ENCODE measurements at places on chromosomes 6 and 20.
A peak's percentile ranks its signal among the peaks of the same experiment; 100 is the strongest.

DNA sequence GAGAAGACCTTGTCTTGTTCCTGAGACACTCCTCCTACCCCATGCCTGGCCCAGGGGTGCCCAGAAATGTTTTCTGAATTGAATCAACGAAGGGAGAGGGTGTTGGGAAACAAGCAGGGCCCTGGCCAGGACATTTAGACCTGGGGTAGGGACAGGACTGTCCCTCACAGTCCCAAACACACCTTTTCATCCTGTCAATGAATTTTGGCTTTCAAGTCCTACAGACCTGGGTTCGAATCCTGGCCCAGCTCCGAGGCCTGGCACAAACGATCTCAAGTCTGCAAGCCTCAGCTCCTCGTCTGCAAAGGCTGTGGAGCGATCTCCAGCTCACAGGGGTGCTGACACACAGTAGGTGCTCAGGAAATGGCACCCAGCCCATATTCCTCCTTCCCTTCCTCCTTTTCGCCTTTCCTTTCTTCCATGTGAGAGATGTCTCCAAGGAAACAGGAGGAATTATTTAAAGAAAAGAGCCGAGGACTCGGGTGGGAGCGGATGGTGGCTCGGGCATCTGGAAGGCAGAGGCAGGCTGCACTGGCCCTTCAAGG is 7.3 kb upstream of the DLGAP4 start:
- DNase-seq, result no peak

GRCh38 chr6:132820629-132821381 is 6.4 kb downstream of the RPS12 start:
- no peak for DNase-seq

DNA sequence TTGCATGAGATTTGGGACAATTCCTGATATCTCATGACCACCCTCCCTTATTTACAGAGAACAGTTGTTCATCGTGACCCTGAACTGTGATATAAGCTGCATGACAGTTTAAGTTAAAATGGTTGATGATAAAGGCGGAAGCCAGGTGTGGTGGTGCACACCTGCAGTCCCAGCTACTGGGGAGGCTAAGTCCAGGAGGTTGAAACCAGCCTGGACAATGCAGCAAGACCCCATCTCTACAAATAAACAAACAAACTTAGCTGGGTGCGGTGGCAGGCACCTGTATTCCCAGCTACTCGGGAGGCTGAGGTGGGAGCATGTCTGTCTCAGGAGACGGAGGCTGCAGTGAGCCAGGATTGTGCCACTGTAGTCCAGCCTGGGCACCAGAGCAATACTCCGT is 24.1 kb downstream of the COL20A1 start:
- no peak for DNase-seq

DNA sequence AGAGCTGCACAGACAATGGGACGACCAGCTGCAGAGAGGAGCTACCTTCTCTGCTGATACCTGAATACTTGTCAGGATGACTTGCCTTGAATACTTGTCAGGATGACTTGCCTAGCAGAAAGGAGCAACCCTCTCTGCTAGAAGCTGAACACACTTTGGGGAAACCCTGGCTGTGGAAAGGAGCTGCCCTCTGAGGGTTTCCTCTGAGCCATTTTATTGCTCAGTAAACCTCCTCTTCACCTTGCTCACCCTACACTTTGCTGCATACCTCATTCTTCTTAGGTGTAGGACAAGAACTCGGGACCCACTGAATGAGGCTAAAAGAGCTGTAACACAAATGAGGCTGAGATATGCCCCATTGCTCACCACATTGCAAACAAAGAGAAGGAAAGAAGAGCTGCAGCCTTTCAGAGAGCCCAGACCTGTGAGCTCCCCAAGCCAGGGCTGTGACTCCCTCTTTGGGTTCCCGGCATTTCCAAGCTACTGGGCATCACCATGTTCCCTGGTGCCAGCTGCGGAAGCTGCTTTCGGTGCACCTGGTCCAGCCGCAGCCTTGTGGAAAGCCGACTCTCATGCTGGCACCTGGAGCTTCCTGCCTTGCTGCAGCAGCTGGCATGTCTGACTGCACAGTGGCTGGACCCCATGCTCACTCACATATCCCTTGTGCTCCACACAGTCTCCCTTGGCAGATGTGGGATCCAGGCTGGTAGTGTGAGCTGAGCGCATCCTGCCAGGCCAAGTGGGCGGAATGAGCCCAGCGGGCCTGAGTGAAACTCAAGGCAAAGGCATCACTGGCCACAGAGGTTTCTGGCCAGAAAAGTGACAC is 106.7 kb upstream of the AHI1 start:
- no peak for DNase-seq

- no peak for DNase-seq
Observed at GRCh38 chr6:144653885-144654505, 368.9 kb downstream of the UTRN start.

DNA sequence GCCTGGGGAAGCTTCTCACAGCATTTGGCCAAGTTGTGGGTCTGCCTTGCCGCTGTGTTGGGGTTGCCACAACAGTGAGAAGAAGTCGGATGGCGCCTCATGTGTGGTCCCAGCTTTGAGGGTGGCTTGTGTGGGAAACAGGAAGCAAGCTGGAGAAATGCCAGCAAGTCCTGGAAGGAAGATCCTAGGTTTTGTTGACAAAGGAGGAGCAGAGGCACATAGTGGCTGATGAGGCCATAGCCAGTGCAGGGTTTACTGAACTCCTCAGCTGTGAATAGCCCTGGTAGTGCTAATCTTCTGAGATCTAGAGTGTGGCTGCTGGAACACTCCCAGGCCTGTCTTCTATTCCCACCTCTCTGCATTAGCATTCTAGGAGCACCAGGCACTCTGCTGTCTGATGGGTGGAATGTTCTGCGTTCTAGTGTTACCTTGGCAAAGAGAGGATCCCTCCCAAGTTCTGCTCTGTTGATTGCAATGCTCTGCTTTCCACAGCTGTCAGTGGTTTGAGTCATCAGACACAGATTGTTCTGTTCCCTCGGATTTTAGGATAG is 25.2 kb downstream of the SNPH start:
- no peak for DNase-seq

DNA sequence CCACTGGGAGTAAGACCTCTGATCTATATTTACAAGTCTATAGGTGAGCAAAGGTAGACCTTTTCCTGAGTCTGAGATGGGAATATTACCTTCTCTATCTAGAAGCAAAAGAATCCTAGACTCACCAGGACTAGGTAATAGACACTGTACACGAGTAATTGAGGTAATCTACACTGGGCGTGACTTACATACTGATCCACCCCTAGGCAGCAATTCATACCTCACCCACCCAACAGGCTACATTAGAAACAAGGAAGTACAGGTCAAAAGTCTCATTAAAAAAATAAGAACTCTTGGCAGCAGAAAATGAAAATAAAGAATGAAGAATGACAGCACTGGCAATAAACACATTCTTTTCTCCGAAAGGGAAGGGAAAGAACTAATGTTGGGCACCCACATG is 7.6 kb downstream of the CSNK2A1 start:
- no peak for DNase-seq

DNA sequence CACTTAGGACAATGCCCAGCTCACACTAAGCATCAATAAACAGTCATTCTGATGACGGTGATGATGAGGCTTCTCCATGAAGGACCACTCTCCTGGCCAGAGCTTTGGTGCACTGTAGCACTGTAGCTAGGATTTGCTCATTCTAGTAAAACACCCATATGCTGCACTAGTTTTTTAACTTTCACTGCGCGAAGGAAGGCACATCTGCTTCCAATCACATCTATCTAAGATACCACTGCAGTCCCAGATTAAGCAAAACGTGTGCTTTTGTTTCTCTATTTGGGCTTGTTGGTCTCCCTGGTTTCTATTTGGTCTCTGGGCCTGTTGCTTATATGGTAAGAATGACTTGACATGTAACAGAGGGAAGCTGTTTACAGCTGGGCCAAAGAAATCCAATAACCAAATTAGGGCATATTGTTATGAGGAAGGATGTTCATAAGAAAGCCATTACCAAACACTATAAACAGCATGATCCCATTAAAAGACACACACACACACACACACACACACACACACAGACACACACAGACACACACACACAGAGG is 62.4 kb downstream of the FAM229B start:
- no peak for DNase-seq

- no peak for DNase-seq
Observed at GRCh38 chr6:44531442-44532015, 144.0 kb downstream of the CDC5L start.

DNA sequence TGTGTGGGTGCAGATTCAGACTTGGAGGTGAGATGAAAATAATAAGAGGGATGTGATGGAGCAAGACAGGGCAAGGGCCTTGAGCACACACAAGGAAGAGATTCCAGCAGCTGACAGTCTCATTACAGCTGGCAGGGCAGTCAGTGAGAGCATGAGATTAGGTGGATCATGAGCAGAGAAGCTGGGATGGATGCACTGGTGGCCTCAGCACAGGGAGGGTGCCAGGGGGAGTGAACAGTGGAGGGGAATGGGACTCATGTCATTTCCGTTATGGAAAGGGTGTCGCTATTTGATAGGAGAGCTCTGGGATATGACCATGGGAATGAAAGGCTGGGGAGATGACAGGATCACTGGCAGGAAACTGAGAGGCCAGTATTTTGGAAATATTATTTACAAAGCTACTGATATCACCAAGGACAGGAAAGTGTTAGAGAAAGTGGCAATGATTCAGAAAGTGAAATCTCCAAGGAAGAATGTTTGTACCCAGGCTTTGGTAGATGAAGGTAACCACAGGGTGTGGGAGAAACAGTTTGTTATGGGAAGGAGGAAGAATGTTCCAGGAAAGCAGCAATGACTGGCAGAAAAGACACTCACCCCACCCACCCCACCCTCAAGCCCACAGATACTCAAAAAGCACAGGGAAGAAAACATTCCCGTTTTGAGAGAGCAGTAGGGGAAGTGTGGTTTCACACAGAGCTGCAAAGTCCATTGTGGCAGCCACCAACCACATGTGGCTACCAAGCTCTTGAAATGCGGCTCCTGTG is 214.7 kb upstream of the PROKR2 start:
- no peak for DNase-seq

- DNase-seq, result no peak
Observed at GRCh38 chr6:4224067-4224978, 88.9 kb upstream of the ECI2 start.

- peak; percentile 76 for DNase-seq
Observed at GRCh38 chr6:33694401-33694931, 17.0 kb downstream of the UQCC2 start.

GRCh38 chr6:101117393-101118135 is 236.4 kb upstream of the ASCC3 start:
- DNase-seq, result no peak

DNA sequence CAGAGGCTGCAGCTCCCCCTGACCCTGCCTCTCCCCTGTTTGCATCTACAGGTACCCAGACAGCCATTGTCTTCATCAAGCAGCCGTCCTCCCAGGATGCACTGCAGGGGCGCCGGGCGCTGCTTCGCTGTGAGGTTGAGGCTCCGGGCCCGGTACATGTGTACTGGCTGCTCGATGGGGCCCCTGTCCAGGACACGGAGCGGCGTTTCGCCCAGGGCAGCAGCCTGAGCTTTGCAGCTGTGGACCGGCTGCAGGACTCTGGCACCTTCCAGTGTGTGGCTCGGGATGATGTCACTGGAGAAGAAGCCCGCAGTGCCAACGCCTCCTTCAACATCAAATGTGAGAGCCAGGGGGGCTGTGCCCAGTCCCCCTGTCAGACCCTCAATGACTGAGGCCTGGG is 42.1 kb upstream of the SRF start:
- DNase-seq, result no peak

- no peak for DNase-seq
Observed at GRCh38 chr6:118467181-118467580, 80.9 kb upstream of the PLN start.

- no peak for DNase-seq
Observed at GRCh38 chr6:133757335-133757734, 131.6 kb upstream of the TCF21 start.

DNA sequence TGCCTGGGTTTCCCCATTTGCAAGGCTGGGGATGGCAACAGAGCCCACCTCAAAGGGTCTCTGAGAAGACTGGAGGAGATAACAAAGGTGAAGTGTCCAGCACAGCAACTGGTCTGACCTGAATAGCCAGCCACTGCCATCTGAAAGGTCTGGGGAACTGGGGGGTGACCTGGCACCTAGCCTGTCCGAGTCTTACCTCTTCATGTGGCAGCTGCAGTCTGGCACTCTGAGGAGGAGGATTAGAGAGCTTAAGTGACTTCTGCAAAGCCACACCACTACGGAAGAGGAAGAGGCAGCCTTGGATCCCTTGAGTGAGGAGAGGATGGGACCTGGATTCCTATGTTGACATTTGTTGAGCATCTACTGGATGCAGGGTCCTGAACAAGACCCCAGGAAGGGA is 22.2 kb downstream of the C20orf203 start:
- DNase-seq, result no peak

GRCh38 chr20:57152557-57152956 is 113.9 kb downstream of the BMP7 start:
- DNase-seq, result no peak

- DNase-seq, result no peak
Observed at GRCh38 chr6:133551436-133551835, 310.3 kb downstream of the EYA4 start.

- DNase-seq, result no peak
Observed at GRCh38 chr20:13322198-13322597, 101.1 kb downstream of the ISM1 start.

- no peak for DNase-seq
Observed at GRCh38 chr20:12098421-12098820, 180.7 kb downstream of the BTBD3 start.

GRCh38 chr20:48332555-48332954 is 495.2 kb downstream of the PREX1 start:
- no peak for DNase-seq

DNA sequence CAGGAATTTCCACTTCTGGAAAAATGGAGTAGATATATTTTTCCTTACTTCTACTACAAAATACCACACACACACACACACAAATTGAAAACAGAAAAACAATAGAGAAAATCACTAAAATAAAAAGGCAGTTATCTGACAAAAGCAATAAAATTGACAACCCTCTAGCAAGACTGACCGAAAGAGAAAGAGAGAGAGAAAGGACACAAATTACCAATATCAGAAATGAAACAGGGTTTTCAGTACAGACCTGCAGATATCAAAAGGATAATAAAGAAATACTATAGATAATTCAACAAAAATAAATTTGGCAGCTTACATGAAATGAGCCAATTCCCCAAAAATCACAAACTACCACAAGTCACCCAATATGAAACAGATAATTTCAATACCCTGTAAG is 104.7 kb downstream of the OPRM1 start:
- DNase-seq, result no peak

DNA sequence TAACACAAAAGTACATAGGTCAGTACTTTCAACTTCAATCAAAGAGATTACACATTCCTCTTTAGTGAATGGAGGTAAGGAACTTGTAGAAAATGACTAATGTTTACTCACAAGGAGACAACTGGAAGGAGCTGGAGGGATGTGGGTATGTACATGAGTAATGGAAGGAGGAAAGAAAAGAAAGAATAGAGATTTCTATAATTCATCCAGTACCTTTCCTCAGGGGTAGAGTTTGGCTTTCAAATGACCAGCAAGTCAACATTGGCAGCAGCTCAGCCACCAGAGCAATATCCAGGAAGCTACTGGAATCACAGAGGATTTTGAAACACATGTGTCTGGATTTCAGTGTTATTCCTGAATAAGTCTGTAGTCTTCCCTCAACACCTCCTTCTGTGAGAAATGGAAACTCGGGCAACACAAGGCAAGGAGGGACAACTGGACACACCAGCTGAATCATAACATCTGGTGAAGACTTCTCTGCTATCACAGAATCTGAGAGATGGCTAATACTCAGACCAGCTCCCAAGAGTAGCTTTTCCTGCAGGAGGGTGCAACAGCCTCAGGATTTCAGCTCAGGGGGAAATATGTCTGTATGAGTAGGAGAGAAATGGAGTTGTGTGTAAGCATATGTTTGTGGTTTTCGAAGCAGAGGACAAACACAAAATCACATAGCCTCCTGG is 98.8 kb downstream of the HAO1 start:
- DNase-seq, result no peak

Measured in activated naive CD4-positive, alpha-beta T cell treated with Interleukin-2 at 50 U/mL for 16 hours (primary cell).